ENCODE measurements at places on chromosomes 6 and 20.

GRCh38 chr20:20549704-20550103 is 162.7 kb downstream of the RALGAPA2 start:
- DNase-seq, result no peak

- DNase-seq, result peak; percentile 98
Observed at GRCh38 chr20:45812157-45813005, at the start of gene UBE2C. TSS of gene UBE2C (plus strand) at chr20:45812644. CDS start at chr20:45812696, 52 bp downstream.

DNA sequence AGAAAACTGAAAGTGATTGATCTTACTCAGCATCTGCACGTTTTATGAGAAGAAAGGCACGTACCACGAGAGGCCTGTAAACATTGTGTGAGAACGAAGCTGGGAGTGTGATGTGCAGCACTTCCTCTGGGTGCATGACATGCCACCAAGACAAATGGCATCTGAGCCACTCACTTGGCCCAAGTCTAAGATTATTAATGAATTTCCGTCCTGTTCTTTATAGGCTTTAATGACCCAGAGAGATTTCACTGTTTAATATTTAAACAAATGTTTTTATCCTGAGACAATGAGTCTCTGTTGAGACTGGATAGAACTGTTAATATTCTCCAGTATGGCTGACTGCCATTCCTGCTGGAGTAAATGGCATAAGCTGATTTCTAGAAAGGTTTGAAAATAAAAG is 172.6 kb upstream of the PHACTR1 start:
- peak; percentile 59 for DNase-seq

DNA sequence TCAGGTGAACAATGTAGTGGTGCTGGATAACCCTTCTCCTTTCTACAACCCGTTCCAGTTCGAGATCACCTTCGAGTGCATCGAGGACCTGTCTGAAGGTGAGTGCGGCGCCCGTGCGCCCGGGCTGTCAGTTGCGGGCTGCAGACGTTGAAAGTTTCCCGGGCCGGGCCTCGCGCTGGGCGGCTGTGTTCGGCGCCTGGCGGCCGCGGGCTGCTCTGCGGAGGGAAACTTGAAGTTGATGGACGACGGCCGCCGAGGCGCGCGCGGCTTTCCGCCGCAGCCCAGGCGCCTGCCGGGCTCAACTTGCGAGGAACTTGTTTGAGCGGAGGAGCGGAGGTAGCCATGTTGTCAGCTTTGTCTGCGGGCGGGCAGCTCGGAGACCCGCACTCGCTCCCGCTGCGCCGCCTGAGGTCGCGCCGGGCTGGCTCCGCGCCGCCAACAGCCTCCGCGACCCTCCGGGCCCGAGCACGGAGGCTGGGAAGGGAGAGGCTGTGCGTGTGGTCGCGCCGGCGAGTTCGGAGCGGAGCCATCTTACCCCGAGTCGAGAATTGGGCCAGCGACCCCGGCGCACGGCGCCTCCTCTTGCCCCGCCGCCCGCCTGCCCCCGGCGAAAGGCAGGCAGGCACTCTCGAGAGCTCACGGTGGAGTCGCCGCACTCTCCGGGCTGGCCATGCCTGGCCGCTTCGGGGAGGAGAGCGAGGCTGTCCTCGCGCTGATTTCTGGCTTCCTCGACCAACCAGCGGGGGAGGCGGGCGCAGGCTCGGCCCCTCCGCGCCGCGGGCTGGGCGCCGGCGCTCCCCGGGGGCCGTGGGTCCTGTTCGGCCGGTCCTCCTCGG is 691 bp downstream of the ASF1A start:
- DNase-seq, result peak; percentile 64

GRCh38 chr6:164439331-164439730 is 870.1 kb downstream of the C6orf118 start:
- DNase-seq, result no peak

DNA sequence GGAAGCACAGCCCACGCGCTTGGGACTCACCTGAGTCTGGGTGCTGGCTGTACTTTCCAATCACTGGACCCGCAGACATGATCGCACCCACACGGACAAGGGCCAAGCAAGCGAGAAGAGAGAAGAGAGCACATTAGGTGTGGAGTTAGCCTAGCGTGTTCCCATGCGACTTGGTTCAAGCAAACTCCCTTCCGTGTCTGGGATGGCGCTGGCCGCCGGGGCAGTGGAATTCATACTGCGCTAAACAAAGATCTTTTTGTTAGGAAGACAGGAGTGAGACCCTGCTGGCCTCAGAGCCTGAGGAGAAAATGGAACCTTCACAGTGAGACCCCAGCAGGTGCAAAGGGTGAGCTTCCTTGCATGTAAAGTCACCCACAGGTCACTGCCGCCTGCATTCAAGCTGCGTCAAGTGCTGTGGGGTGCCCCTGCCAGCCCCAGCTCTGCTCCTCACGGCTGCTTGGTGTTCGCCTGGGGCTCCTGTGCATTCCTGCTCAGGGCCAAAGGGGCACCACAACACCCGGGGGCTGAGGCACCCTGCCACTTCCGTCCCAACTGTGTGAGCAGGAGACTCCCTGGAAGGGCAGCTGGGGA is 26.4 kb downstream of the PSMG4 start:
- DNase-seq, result no peak

DNA sequence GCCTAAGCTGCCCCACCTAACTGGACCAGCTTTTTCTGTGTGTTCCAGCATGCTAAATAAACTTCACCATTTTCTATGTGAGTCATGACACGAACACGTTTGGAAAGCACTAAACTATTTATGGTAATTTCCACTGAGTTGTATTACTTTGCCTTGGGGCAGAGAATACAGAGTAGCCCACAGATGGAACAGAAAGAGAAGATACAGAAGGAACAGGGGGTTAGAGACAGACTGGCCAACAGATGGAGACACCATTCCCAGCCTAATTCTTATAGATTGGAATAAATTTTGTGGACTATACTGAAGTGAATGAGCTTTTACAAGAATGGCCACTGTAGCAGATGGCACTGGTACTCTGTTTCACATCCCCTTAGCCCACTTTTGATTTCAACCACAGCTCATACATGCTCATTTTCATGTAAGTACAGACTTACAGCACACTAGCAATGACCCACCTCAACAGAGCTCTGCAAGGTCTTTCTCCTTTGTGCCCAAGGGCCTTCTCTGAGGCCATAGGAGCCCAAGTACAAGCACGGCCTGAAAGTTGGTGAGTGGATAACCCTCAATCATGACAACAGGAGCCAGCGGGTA is 13.1 kb upstream of the NT5DC1 start:
- DNase-seq, result no peak

DNA sequence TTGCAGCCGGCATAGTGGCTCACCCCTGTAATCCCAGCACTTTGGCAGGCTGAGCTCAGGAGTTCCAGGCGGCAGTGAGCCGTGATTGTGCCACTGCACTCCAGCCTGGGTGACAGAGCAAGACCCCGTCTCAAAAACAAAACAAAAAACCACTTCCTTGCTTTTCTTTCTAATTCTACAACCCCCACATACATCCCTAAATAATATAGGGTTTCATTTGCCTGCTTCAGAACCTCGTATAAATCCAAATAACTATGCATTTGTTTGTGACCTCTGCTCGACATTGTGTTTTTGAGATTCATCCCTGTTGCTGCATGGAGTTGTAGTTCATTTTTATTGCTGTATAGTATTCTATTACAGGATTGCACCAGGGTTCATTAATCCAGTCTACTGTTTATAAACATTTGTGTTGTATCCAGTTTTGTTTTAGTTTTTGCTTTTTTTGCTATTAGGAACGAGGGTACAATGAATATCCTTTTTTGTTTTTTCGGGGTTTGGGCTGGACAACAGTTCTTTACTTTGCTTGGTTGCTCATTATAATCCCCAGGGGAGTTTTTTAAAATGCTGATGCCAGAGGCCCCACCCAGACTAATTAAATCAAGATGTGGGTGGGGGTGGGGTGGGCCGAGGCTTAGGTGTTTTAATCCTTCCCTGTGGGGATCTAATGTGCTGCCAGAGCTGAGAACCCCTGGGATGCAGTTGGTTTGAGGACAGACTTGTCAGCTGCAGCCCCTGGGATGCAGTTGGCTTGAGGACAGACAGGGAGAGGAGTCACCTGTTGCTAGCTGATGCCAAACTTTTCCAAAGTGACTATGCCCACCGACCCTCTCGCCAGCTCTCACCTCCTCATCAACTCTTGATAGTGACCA is 2.4 kb upstream of the SNAI1 start:
- DNase-seq, result no peak

GRCh38 chr6:15608396-15608795 is 54.4 kb downstream of the DTNBP1 start:
- DNase-seq, result no peak

GRCh38 chr20:6238421-6238820 is 115.6 kb upstream of the FERMT1 start:
- DNase-seq, result no peak

- no peak for DNase-seq
Observed at GRCh38 chr6:117619178-117619577, 16.9 kb upstream of the GOPC start.

GRCh38 chr20:22536956-22537756 is 47.2 kb downstream of the FOXA2 start:
- no peak for DNase-seq

GRCh38 chr6:24273096-24273870 is 84.6 kb downstream of the DCDC2 start:
- DNase-seq, result no peak

DNA sequence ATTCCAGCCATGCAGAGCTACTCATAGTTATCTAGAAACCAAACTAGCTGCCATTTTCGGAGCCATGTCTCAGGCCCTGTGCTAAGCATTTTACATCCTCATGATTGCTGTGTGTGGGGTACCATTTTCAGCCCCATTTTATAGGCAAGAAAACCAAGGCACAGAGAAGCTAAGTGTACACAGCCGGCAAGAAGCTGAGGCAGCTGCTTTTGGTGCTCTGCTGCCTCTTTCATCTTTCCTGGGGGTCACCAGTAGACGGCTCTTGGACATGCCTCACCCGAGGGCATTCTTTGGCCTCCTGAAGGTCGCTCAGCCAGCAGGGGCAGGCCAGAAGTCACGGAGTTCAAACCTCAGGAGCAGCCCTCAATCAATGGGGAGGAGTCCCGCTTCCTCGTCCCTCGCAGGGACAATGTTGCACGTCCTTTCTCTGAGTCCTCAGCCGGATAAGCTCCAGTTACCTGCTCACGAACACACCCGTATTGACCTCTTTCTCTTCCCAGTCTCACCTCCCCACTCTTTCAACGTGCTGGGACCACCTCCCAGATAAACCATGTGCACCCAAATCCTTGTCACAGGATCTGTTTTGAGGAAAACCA is 82.6 kb upstream of the BLCAP start:
- no peak for DNase-seq

GRCh38 chr6:46638650-46639049 is 14.0 kb downstream of the CYP39A1 start:
- no peak for DNase-seq

- no peak for DNase-seq
Observed at GRCh38 chr6:148967011-148967520, 220.2 kb downstream of the UST start.

GRCh38 chr6:8983202-8983688 is 547.9 kb upstream of the SLC35B3 start:
- DNase-seq, result peak; percentile 79

GRCh38 chr20:62885046-62885895 is 23.6 kb upstream of the TCFL5 start:
- no peak for DNase-seq

DNA sequence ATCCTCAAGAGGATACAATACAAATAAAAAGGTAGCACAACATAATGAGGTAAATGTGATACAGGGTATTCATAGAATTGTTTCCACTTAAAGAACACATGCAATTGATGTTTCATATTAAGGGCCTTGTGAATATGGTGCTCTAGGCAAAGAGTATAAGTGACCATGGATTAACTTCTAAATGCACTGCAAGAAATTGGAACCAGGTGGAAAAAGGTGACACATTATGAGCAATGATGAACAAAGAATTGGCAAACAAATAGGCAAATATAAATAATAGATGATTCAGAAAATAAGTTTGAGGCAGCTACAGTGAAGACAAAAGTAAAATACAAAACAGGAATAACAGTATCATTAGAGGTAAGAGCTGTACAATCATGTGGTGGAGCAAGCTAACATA is 192.0 kb downstream of the GRIK2 start:
- no peak for DNase-seq

GRCh38 chr6:135286962-135287538 is 105.9 kb downstream of the MYB start:
- no peak for DNase-seq

GRCh38 chr6:12384357-12384912 is 94.3 kb downstream of the EDN1 start:
- no peak for DNase-seq

GRCh38 chr6:153210083-153210482 is 79.0 kb upstream of the RGS17 start:
- no peak for DNase-seq

GRCh38 chr6:136613477-136613876 is 63.3 kb upstream of the MAP7 start:
- no peak for DNase-seq

DNA sequence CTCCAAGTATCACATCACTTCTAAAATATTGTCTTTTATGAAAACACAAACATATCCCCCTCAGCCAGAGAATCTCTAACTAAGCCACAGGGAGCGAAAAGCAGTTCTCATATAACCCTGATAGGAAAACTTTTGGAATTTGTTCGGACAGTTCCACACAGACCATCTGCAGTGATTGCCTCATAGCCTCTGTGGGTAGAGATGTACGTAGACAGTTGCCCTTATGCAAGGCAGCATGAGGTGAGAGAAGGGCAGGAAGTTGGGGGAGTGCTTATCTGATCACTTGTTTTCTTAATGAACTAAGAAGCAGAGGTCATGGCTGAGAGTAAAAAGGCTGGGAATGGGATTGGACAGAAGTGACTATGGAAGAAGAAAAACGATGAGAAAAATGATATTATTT is 39.6 kb downstream of the SLC23A2 start:
- no peak for DNase-seq

- peak; percentile 88 for DNase-seq
Observed at GRCh38 chr20:46174469-46175126, 56.5 kb downstream of the CD40 start.

- DNase-seq, result no peak
Observed at GRCh38 chr20:49349694-49350252, 71.9 kb upstream of the ZNFX1 start.

DNA sequence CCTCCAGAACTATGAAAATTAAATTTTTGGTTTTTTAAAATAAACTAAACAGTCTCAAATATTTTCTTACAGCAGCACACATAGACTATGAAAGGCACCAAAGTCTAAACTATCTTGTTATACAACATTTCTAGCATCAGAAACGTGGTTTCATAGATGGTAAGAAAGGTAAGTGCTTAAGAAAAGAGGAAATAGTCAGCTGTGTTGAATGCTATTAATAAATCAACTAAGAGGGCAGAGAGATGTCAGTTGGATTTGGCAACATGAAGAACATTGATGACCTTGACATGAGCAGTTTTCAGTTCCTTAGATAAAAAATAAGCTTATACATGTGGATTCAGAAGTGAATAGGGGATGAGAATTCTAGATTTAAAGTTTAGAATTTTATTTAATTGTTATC is 113.6 kb downstream of the RFX6 start:
- no peak for DNase-seq

All from pancreas (tissue), 10 donors.